ENCODE measurements at places on chromosomes 2 and 18. TPM values are rescaled to one million over a fixed set of nuclear protein-coding genes. Genes with fewer than 3 reads are reported as not detected.

SCTR gene
- not detected for polyA plus RNA-seq

MC5R gene
- polyA plus RNA-seq, result not detected

KCNJ3 gene
- polyA plus RNA-seq, result not detected

SLC11A1 gene
- polyA plus RNA-seq, result 0.03 TPM

FAM110C gene
- not detected for polyA plus RNA-seq

SALL3 gene
- not detected for polyA plus RNA-seq

ALLC gene
- not detected for polyA plus RNA-seq

SMAD2 gene
- polyA plus RNA-seq, result 111 TPM

SLC40A1 gene
- polyA plus RNA-seq, result 8.0 TPM

DNA sequence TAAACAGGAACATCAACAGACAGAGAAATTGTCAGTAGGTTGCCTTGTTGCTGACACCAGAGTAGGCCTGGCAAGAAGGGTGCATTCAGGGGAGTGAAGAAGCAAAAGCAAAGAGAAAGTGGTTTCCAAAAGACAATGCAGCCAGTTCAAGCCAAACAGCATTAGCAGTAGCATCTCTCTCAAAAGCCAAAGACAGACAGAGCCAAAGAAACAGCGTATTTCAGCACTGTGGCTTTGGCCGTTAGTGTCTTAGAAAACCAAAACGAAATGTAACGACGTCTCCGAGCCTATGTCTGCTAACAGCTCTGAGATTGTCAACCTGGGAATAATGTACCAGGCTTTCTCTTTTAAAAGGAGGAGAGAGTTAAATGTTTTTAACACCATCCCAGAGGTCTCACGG is 178.6 kb downstream of the NRP2 start:
- no peak overlapping the region for H3K27ac ChIP-seq
- DNase-seq, result no peak
- no peak overlapping the region for H3K4me3 ChIP-seq
- H3K27me3 ChIP-seq, result peaks cover 4% of the 10 kb centered on the region
- no peaks in the 10 kb centered on the region for H3K36me3 ChIP-seq

DNA sequence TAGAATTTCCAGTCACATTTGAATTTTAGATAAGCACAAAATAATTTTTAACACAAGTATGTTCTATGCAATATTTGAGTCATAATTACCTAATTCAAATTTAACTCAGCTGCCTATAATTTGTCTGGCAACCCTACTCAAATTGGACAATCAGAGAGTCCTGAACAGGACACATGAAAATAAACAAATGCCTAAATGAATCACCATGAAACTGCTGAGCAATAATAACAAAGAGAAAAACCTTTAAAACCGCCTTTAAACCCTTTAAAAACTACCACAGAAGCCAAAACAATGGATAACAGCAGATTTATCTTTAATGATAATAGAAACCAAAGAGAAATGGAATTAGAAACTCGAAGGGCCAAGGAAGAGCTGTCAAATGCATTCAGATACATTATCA is 39.5 kb downstream of the ARL4C start:
- peaks cover 6% of the 10 kb centered on the region for H3K4me1 ChIP-seq
- H3K36me3 ChIP-seq, result no peaks in the 10 kb centered on the region
- peak; percentile 90 for DNase-seq
- H3K4me3 ChIP-seq, result no peak overlapping the region

DNA sequence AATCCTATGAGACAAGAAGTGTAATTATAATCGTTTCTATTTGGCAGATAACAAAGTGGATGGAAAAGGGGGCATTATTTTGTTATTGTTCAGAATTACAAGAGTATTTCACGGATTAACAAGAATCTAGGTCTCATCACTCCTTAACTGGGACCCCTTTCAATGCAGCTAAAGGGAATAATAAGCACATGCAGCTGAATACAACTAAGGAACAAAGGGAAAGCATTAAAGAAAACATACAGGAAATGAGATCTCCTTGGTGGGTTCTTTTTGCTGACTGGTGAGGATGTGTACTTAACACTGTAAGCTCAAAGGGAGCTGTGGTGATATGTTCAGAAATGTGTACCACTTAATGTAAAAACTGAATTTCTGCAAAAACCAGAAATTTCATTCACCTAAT is 140.5 kb upstream of the WDSUB1 start:
- H3K27me3 ChIP-seq, result no peaks in the 10 kb centered on the region
- H3K4me1 ChIP-seq, result no peaks in the 10 kb centered on the region
- H3K4me3 ChIP-seq, result no peak overlapping the region

DNA sequence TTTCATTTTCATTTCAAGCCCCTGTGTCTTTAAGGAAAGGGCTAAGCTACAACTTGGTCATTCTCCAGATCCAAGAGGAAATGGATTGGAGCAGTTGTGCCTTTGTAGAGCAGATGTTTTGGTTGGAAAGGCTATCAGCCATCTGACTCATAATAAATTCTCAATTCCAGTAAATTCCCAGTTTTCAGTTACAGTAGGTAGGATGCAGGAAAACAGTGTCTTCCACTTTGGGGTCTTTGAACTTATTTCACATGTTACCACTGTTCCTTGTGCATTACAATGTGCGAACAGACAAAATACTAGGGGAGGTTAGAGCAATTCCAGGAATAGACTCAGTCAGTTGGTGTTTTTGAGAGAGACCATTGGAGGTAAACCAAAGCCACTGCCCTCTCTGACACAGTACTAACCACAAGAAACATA is 211.9 kb downstream of the BABAM2 start:
- H3K27ac ChIP-seq, result peak overlapping the region; percentile 81
- peak overlapping the region; percentile 36 for H3K4me3 ChIP-seq
- no peaks in the 10 kb centered on the region for H3K27me3 ChIP-seq
- peaks cover 14% of the 10 kb centered on the region for H3K4me1 ChIP-seq
- H3K36me3 ChIP-seq, result no peaks in the 10 kb centered on the region

- no peak overlapping the region for H3K4me3 ChIP-seq
- H3K27me3 ChIP-seq, result no peaks in the 10 kb centered on the region
- peaks cover 9% of the 10 kb centered on the region for H3K36me3 ChIP-seq
- peak overlapping the region; percentile 52 for H3K27ac ChIP-seq
- DNase-seq, result peak; percentile 96
- H3K4me1 ChIP-seq, result peaks cover 13% of the 10 kb centered on the region
These were observed 121.4 kb upstream of the CCDC195 start for GRCh38 chr2:224837558-224837957.

DNA sequence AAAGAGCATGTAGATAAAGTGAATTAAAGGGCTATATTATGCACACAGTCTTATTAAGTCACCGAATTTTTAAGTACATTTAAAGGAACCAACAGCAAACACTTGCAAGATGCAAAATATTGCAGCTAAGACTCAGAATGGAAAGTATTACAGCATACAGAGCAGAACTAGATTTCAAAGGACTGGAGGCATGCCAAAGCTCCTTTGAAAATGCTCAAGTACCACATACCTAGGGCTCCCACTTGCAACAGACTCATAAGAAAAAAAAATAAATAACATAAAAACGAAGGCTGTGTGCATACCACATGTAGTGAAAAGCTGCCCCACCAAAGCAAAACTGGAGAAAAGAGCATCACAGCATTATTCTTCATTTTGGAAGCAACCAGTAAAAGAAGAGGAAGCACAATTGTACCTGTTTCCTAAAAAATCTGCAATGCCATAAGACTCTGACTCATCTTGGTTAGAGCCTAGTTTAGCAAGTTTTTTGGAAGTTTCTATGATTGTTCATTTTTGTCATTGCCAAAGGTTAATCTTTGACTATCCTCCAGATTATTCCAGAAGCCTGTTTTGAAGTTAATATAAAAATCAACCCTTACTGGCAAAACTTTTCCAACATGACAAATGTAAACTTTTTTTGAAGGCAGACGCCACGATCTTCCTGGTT is 306.0 kb upstream of the COL3A1 start:
- no peaks in the 10 kb centered on the region for H3K27me3 ChIP-seq
- H3K27ac ChIP-seq, result no peak overlapping the region
- no peaks in the 10 kb centered on the region for H3K36me3 ChIP-seq
- DNase-seq, result peak; percentile 85
- H3K4me1 ChIP-seq, result no peaks in the 10 kb centered on the region

DNA sequence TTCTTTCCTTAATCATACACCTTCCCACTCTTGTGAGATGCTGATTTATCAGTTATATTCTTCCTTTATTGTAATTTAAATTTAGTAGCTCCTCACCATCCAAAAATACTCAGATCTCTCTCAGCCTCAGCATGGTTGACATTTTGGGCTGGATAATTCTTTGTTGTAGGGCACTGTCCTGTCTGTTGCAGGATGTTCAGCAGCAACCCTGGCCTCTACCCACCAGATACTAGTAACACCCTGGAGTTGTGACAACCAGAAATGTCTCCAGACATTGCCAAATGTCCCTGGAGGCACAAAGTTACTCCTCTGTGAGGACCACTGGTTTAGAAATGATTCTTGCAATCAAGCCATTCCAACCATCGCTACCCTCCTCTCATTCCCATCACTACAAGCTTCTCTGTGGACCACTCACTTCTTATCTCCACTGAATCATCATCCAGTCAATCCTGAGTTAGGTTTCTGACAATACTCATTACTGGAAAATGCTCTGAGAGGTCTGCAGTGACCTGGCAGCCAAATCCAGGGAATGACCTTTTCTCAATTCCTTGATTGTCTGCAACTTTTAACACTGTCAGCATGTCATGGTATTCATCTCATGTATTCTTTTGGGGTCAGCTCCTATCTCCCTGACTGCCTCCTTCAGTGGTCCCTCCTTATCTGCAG is 43.3 kb downstream of the OSBPL6 start:
- H3K27me3 ChIP-seq, result no peaks in the 10 kb centered on the region
- DNase-seq, result no peak

DNA sequence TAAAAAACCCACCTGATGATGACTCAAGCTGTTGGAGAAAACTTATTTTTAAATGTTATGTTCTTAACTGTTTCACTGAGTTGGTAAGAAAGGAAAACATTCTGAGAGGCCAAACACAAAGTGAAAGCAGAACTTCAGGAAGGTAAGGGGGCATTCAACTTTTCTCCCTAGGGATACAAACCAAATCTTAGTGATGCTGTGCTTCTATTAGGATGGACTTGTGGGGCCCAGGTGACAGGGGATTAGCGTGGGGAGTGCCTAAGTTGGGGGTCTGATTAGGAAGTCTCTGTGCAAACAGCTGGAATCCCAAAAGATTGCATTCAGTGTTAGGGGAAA is 18.5 kb downstream of the PDCL3 start:
- H3K27ac ChIP-seq, result no peak overlapping the region
- no peaks in the 10 kb centered on the region for H3K4me1 ChIP-seq
- DNase-seq, result no peak
- H3K27me3 ChIP-seq, result peaks cover 2% of the 10 kb centered on the region

GRCh38 chr2:41180387-41180786 is 728.5 kb upstream of the SLC8A1 start:
- no peaks in the 10 kb centered on the region for H3K27me3 ChIP-seq
- H3K36me3 ChIP-seq, result no peaks in the 10 kb centered on the region
- DNase-seq, result no peak
- no peak overlapping the region for H3K27ac ChIP-seq

GRCh38 chr2:127735537-127736399 is 34.5 kb downstream of the SFT2D3 start:
- peaks cover 2% of the 10 kb centered on the region for H3K36me3 ChIP-seq
- H3K27me3 ChIP-seq, result no peaks in the 10 kb centered on the region
- no peak for DNase-seq
- H3K4me1 ChIP-seq, result peaks cover 6% of the 10 kb centered on the region
- no peak overlapping the region for H3K27ac ChIP-seq

DNA sequence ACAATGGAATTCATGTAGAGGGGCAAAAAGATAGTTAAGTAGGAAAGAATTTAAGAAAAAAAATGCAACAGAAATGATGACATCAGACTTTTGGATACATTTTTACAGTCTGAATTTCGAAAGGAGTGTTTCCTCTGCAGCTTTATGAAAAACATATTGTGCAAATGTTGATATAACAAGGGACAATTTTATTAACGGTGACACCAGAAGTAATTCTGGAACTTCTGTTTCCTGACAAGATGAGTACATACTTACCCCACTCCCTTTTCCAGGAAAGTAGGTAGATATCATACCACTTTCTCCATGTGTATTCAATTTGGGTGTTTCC is 369.6 kb downstream of the FBXO15 start:
- no peaks in the 10 kb centered on the region for H3K27me3 ChIP-seq
- H3K36me3 ChIP-seq, result no peaks in the 10 kb centered on the region
- DNase-seq, result no peak
- no peak overlapping the region for H3K4me3 ChIP-seq
- no peak overlapping the region for H3K27ac ChIP-seq

GRCh38 chr2:60105906-60106305 is 447.5 kb downstream of the BCL11A start:
- no peaks in the 10 kb centered on the region for H3K27me3 ChIP-seq
- no peak overlapping the region for H3K27ac ChIP-seq
- H3K4me1 ChIP-seq, result no peaks in the 10 kb centered on the region

- H3K27ac ChIP-seq, result no peak overlapping the region
- H3K4me3 ChIP-seq, result no peak overlapping the region
- H3K4me1 ChIP-seq, result no peaks in the 10 kb centered on the region
- DNase-seq, result no peak
These were observed 521.7 kb upstream of the SPHKAP start for GRCh38 chr2:228703152-228703551.

DNA sequence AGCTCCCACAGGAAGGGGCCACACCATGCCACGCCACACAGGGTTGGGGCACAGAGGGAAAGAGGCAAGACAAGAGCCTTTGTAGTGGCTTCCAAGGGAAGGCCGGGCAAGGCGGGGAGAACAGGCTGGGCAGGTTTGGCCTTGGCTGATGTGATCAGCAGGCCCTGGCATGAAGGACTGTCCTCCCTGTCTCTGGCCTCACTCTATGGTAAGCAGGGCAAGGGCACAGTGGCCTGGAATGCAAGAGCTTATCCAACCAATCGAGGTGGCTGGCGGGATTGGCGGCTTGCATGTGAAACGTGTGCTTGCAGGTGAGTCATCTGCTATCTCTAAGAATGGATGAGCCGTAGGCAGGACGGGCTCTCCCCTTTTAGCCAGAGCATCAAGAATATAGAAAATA is 6.4 kb upstream of the ATP9B start:
- H3K4me1 ChIP-seq, result no peaks in the 10 kb centered on the region
- H3K27me3 ChIP-seq, result no peaks in the 10 kb centered on the region
- H3K4me3 ChIP-seq, result no peak overlapping the region
- no peak overlapping the region for H3K27ac ChIP-seq
- no peak for DNase-seq

- H3K36me3 ChIP-seq, result no peaks in the 10 kb centered on the region
- DNase-seq, result no peak
- H3K4me1 ChIP-seq, result no peaks in the 10 kb centered on the region
- H3K4me3 ChIP-seq, result no peak overlapping the region
- H3K27me3 ChIP-seq, result no peaks in the 10 kb centered on the region
These were observed 153.3 kb downstream of the PKP4 start for GRCh38 chr2:158610059-158610458.

DNA sequence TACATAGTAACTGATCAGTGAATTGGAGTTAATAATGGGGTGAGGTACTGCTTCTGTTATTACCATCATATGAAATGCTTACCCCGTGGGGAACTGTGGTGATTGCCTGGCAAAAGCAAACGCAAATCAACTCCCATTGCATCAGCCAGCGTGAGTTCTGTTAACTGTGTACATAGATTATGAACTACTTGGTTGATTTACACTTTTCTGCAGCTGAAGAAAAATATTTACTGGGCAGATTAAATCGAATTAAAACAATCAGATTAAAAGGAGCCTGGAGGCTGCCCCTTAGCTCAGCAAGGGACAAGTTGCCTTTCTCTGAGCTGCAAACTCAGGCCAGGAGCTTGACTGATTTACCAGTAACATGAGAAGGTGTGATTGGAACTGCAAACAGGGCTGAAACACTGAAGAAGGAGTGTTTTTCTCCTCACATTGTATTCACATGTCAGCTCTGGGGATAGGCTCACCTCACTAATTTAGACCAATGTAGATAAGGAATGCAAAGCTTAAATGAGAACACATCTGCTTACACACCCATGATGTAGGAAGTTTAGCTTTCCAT is 220.1 kb downstream of the OSR1 start:
- no peaks in the 10 kb centered on the region for H3K27me3 ChIP-seq
- H3K27ac ChIP-seq, result no peak overlapping the region
- H3K4me1 ChIP-seq, result peaks cover 14% of the 10 kb centered on the region
- DNase-seq, result no peak
